NCI-H187 treated with DMSO at 0.1 percent for 48 hours (cell line): ENCODE measurements at places on chromosomes 5 and 9.
A peak's percentile ranks its signal among the peaks of the same experiment; 100 is the strongest.

GRCh38 chr5:79420248-79420647 lies 93.7 kb downstream of the HOMER1 start:
- DNase-seq, result no peak

- DNase-seq, result no peak
Observed at GRCh38 chr9:84435902-84436301, 95.3 kb upstream of the SLC28A3 start.

DNA sequence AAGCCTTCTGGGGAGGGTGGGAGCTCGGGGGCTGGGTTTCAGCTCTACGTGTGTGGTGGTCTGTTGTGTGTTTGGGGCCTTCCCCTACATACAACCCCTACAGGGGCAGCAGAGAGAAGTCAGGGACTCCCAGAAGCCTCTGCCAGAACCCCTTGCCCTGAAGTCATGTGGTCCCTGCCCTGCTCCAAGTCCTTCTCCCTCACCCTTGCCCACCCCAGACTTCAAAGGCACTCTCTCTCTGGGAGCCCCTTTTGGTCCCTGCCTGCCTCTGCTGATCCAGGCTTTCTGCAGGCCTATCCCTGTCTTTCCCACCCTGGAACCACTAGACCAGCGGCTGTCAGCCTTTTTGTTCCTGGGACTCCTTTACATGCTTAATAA lies 61.1 kb upstream of the PSD2 start:
- DNase-seq, result no peak

DNA sequence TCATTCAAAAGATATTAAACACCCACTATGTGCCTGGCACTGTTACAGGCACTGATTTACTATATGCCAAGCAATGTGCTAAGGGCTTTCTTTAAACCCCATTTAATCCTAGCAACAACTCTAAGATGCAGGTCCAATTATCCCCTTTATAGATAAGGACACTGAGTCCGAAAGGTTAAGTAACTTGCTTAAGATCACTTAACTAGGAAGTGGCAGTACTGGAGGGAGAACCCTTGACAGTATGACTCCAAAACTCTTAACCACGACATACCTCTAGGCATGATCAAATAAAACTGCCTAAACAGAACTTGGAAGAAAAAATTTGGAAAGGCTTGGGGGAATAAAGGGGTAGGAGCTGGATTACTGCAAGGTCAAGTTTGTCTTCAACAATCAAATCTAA lies 1.7 kb downstream of the RAB14 start:
- DNase-seq, result no peak

- DNase-seq, result no peak
Observed at GRCh38 chr5:176529116-176529740, 8.0 kb downstream of the RNF44 start.

- no peak for DNase-seq
Observed at GRCh38 chr9:98045234-98046179, 11.0 kb upstream of the NANS start.

GRCh38 chr5:72788866-72789505 lies 27.5 kb upstream of the TNPO1 start:
- no peak for DNase-seq

DNA sequence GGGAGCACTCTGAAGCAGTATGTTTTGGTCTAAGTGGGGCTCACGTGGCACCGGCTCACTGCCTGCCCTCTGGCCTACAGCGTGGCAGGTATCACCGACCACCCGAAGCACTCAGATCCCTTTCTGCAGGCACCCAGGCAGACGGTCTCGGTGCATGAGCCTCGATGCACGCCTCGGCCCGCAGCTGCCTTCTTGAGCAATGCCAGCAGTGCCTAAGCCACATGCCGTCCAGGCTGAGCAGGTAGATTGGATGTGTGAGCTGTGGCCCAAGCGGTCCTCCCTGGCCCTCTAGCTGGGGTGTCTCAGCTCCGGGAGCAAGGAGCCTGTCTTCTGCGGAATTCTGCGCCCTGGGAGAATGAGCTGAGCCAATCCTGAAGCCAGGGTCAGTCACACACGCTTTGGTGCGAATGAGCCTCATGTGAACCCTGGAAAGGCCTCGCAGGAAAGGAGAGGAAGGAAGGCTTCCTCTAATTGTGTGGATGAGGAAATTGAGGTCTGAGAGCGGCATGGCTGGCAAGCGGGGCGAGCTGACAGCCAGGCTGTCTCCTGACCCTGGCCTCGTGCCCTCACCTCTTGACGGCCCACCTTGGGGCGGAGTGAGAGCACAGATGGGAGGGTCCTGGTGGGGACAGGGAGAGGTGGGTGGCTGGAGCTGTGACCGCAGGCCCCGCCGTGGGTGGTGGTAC lies 14.4 kb downstream of the RXRA start:
- DNase-seq, result no peak

DNA sequence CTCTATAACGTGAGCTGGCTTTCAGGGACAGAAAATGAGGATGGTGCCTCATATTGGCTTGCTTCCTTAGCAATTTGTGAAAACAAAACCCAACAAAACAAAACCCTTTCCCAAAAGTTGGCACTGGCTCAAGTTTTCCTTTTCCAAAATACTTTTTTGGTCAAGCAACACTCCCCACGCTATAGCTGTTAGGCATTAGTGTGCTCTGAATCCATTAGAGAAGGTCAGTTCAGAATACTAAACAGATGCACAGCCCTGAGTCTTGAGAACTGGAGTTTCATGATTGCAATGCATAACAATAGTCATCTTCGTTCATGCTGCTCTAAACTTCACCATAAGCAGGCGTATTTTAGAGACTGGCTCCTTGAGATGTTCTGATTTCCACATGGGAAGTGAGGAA lies 172.0 kb upstream of the KLF9 start:
- DNase-seq, result no peak

GRCh38 chr5:139657363-139658321 lies 9.5 kb downstream of the CXXC5 start:
- DNase-seq, result no peak

DNA sequence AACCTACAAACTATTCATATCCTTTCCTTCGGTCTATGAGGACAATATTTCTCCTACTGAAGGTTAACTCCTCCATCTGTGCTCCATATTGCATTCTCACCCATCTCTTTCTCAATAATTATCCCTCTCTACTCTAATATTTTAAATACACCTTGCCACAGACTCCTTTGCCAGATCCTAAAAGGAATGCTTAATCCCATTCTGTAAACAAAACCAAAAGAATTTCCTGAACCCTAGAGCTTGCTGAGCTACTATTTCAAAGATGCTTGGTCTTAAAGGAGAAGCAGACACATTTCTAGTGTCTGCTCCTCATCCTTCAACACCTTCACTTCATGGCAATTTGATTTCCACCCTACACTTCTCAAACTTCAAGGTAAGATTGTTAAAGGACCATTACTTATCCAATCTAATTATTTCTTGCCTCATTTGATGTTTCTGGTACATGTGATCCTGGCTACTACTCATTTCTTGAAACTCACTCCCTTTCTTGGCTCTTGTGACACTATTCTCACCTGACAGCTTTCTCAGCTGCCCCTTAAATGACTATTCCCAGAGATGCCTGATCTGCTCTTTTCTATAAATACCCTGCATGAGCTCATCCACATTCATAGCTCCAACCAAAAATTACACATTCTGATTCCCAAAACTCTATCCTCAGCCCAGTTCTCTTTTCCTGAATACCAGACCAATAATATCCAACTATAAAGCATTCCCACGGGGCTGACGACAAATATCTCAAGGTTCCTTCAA lies 20.2 kb downstream of the HOMER1 start:
- DNase-seq, result no peak

- DNase-seq, result no peak
Observed at GRCh38 chr5:18395126-18396110, 761.2 kb downstream of the TAF11L14 start.

- DNase-seq, result no peak
Observed at GRCh38 chr5:179879690-179880010, 21.0 kb upstream of the MRNIP start.

- no peak for DNase-seq
Observed at GRCh38 chr5:25190521-25191000, 545.8 kb upstream of the CDH10 start.

GRCh38 chr5:77152441-77152840 lies 58.0 kb upstream of the PDE8B start:
- DNase-seq, result no peak

DNA sequence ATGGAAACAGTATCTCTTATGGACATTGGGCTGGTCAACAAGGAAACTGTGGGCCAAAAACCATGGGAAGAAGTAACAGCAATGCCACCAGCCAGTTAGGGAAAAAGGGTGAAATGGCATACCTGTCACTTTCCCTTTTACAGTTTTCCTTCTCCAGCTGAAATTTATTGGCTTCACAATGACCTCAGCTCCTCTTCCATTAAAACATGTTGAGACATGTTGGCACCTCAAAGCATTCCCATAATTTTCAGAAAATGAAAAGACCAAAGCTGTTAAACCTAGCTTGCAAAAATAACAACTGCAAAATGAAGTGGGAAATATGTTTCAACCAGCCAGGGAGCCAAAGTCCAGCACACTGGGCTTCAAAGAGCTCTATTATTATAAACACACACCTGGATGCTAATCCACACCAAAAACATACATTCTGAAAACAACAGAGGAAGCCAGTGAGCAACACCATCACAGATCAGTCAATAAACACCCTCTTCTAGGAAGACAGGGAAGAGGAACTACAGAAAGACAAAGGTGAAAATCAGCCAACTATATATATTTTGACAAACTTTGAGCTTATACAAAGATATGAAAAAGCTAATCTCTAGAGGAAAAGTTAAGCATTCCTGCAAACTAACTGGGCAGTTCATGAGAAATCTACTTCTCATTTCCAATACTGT lies 78.4 kb upstream of the PTGER4 start:
- no peak for DNase-seq

- DNase-seq, result no peak
Observed at GRCh38 chr5:158414780-158415179, 555.8 kb upstream of the CLINT1 start.

DNA sequence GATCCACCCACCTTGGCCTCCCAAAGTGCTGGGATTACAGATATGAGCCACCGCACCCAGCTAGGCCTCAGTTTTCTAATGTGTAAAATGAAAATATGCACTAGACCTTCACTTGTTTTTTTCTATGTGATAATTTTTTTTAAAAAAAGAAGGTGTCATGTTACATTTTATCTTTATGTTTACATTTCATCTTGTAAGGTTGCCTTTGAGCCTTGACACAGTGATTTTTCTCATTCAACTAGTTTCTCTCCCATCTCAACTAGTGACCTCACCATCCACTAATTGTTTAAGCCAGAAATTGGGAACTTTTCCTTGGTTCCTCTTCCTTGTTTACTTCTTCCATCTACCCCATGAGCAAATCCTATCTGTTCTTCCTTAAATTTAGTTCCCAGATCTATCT lies 21.5 kb downstream of the TMC1 start:
- no peak for DNase-seq

DNA sequence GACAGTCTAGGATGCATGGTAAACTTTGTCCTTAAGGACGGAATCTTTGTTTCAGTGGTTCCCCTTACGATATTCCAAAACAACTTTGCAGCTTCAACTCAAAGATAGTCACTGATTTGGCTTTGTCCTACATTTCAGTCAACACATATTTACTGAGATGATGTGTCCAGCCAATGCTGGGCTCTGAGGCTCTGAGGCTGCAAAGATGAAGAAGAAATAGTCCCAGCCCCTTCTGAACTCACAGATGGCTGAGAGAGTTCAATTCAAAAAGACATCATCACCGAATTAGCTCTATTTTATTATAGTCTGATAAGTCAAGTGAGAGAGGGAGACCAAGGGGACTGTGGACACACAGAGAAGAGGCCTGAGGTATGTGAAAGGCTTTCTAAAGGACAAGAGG lies 544.0 kb downstream of the ACTL7B start:
- no peak for DNase-seq

- no peak for DNase-seq
Observed at GRCh38 chr5:173328844-173329490, 753 bp upstream of the STC2 start.

DNA sequence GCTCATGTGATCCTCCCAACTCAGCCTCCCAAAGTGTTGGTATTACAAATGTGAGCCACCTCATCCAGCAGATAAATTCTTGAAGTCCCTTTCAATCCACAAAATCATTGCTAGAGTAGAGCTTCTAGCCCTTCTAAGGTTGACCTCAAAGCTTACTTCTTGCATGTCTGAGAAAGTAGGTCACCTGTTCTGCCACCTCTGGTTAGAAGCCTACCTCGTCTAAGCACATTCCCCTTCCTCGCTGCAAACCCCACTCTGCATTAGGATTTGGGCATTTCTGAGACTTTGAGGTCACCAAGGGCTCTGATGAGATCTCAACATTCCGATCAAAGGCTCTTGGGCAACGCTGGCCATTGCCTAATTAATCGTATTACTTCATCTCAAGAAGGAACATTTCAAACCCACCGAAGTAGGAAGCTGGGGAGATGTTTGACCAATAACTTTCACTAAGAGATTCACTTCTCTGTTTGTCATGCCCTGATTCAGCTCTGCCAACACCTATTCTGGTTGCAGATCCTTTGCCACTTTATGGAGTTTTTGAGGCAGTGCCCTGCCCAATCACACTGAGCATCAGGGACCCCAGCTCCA lies 8.6 kb downstream of the ADAM19 start:
- DNase-seq, result no peak

DNA sequence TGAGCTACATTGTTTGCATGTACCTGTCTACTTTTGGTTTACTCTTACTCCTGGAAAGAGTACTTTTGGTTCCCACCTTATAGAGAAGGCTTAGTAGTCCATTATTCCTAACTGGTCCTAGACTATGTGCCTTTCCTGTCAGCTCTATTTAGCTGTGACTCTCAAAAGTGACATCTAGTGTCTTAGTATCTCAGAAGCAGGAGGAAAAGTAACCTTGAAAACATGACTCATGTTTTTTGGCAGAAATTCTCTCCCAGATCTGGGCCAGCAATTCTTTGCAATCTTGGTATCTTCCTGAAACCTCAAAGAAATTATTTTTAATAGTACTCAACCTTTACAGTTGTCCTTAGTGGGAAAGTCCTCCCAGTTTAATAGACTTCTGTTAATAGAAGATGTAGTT lies 691.7 kb upstream of the SEMA6A start:
- DNase-seq, result no peak

DNA sequence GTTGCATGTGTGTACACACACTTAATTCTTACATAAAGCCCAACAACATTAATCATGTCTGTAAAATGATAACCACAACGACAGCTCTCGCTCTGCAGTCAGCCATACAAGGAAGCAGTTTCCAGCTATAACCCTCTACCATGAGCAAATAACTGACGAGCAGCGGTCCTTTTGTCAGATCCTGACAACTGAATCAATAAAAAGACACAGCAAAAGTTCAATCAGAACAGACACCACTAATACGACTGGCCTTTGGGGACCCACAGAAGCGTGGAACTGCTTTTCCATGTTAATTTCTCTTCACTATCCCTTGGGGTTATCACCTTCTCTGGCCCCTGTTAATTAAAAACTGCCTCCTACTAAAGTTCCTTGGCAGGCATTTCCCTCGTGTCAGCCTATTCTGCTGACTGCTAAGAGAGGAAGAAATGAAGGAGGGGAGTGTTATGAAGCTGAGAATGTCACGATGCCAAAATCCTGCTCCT lies 722.8 kb upstream of the GRAMD2B start:
- peak; percentile 89 for DNase-seq
